ENCODE measurements at places on chromosomes 5 and 9.

DNA sequence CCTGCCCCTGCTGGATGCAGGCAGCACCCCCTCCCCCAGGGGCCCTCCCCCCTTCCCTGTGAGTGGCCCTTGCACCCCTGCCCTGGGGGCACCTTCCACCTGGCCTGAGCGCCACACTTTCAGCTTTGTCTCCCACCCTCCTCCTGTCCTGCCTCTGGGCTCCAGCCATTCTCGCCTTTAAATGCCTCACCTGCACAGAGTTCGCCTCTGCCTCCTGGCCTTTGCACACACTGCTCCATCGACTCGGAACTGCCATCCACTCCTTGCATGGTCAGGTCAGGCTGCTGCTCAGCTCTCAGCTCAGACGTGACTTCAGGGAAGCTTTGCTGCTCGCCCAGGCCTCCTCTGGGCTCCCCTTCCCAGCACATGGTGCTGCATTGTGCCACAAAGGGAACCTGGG is 10.2 kb downstream of the FAM163B start:
- DNase-seq, result no peak

DNA sequence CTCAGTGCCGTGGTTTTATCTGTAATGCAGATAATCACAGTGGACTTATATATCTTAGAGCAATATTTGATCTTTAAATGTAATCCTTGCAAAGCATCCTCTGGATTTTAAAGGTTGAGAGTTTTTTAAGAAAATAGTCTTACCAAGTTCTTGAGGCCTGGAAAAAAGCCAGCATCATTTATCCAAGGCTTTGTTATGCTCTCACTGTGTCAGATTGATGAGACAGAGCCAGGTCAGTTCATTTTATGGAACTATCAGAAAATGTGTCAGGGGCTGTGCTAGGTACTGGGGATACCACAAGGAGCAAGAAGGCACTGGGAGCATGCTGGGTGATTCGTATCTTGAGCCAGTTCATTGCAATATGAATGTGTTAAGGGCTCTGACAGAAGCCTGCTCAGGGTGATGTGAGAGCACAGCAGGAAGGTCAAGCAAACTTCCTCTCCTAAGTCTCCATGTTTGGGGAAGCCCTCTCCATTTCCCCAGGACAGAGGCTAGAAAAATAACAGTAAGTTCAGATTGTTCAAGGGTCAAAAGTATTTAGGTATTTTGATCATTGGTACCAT is 19.7 kb downstream of the C7 start:
- no peak for DNase-seq

DNA sequence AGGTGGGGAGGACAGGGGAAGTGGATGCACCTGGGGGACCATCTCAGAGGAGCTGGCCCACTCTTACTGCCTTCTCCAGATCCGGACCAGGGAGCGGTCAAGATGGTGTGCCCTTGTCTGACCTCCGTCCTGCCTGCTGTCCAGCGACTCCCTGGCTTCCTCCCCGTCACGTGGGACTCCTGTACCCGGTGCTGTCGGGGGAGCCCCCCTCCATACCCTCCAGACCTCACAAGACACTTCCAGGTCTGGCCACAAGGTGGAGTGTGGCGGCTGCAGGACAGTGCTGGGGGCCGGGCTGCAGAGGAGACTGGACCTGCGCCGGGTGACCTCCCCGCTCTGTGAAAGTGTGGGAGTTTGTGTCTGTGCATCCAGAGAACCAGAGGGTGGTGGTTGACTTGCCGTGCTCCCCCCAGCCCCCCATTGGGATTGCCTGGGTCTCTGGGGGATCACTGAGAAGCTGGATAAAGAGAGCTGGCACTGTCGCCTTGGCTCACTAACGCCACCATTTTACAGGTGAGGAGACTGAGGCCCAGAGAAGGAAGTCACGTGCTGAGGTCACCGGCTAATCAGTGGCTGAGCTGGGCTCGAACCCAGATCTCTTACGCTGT is 1.9 kb upstream of the CRB2 start:
- peak; percentile 87 for DNase-seq

GRCh38 chr5:168669156-168669555 is 90.0 kb upstream of the PANK3 start:
- DNase-seq, result no peak

- no peak for DNase-seq
These were observed 857 bp downstream of the FAM169A start for GRCh38 chr5:74865256-74865803.

DNA sequence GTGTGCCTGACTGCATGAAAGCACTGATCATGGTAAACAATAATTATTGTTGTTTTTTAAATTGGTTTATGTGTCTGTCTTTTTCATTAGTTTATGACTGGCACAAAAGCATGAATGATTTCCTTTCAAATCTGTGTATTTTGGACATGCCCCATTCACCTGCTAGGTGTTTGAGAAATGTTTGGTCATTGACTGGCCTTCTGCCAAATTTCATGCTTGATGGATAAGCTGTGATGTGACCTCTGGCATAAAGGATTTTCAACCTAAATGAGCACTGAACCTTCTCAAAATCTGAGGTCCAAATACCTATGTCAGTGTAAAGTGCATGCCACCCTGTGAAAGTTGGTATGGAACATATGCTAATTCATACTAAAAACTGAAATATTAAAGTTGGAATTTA is 204.5 kb downstream of the BRINP1 start:
- no peak for DNase-seq

DNA sequence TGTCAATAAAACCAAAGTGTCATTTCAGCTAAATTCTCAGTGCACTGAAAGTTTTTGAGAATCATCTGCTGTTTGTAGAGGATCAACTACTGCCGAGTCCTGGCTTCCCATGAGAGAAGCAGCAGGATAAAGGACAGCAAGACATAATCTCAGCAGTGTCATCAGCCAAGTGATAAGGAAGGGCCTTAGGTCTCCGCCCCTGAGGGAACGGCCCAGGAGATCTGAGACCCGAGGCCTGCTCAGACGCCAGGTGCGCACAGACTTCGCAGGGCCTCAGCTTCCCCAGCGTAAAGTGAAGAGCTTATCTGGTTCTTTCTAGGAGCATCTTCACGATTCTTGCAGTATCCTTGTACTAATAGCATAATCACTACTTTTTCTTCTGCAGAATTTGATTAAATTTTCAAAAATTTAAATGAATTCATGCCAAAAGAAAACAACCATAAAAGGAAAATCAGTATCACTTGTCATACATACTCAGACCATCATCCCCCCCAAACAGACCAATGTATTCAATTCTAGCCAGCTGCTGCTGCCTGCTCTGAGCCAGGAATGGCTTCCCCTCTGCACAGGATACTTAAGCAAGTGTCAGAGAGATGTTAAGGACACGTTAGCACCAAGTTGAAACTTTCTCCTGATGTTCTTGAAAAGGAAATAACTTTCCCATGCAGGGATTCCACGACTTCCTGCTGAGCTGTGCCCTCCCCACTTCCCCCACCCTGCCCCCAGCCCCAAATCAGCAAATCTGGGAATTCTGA is 2.2 kb downstream of the GFPT2 start:
- no peak for DNase-seq

DNA sequence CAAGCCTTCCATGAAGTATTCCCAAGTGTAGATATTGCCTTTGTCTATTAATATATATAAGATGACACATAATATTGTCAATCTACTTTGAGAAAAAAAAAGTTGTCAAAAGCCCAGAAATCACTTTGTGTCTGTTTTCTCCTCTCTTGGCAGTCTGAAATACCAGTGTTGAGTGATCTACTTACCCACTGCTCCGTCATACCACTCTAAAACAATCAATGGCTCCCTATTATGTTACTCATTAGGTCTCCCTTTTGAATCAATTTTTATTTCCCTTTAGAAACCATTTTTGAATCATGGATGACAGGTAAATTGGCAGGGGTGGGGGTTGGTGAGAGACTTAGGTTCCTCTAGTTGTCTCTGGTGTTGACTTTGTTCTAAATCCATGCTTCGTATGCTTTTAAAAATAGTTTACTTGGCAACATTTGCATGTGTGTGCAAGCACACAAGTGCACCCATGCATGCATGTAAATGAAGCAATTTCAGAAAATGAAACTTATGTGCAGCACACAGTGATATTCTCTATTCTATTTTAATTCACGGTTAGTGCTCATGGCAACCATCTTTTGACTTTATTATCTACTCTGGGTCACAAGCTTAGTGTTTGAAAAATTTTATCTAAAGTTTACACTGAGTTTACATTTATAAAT is 378.9 kb downstream of the RAB3C start:
- DNase-seq, result no peak

DNA sequence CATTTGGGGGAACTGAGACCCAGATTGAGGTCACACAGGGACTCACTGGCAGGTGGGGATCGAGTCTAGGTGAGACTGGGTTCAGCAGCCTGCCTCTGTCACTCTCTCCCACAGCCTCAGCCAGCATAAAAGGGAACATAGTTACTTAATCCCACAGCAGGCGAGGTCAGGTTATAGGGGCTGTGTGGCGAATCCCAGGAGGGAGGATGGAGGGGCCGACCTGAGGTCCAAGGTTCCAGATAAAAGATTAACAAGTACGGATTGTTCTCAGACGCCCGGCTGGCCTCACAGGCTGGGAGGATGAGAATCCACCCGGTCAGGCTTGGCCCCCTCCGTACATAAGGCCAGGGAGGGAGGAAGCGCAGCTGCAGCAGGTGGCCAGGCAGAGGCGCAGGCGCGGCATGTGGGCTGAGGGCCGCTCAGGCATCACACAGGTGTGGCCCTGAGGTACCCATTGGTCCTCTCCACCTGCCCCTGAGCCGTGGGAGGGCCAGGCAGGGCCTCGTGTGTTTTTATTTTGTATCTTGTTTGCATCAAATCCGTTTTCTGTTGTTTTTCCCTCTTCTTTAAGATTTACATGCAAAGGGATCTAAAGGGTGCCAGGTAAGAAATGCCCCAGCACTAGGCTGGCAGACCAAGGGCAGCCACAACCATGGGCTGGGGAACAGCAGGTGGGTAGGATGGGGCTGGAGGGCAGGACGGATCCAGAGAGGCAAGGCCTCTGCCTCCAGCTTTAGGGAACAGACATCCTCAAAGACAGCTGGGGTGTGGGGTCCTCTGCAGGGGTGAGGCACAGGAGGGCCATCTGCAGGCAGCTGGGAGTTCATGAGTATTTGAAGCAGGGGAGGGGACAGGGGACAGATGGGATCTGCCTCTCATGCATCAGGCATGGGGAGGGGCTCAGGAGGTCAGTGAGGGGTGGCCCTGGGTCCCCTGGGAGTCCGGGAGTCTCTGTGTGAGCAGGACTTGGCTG is 3.6 kb downstream of the SUSD3 start:
- DNase-seq, result peak; percentile 80

DNA sequence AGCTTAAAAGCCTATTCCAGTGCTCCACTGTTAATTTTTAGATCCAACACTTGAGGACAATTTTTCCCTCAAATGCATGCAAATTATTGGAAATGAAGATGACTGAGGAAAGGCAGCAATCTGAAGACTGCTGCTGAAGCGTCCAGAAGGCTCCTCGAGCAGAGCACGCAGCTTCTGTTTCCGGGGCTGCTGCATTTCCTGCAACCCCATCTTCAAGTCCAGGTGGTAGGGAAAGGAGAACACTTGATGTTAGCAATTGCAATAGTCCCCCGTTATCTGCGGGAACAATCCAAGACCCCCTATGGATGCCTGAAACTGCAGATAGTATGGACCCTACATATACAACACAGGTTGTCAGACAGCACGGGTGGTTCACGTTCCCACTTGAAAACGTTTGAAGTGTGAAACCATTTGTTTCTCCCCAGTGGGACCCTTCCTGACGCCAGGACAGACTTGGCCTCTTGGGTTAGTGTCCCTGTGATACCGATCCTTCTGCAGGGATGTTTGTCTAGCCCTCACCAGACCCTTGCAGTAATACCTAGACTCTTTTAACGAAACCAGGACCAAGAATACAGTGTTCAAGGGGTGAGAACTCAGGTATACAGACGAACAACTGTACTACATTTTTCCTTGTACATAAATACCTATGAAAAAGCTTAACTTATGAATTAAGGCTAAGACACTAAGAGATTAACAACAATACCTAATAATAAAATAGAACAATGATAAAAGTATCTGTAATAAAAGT is 152.3 kb downstream of the HSD17B3 start:
- no peak for DNase-seq

DNA sequence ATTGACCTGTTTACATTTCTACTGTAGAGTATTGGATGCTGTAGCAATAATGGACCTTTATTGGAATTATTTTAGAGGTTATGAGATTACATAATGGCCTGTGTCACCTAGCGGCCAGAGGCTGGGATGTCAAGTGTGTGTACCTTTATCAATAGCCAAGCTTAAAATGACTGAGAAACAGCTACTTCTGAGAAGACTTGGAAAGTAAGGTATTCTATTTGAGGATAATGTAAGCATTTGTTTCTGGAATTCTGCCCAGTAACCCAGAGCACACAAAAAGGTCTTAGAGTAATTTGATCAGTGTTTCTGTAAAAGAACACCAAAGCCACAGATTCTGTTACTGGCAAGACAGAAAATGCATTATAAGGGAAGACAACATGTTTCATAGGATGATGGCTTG is 116.8 kb downstream of the MACIR start:
- peak; percentile 27 for DNase-seq

- DNase-seq, result no peak
These were observed 222.6 kb downstream of the NPR3 start for GRCh38 chr5:32933692-32934091.

DNA sequence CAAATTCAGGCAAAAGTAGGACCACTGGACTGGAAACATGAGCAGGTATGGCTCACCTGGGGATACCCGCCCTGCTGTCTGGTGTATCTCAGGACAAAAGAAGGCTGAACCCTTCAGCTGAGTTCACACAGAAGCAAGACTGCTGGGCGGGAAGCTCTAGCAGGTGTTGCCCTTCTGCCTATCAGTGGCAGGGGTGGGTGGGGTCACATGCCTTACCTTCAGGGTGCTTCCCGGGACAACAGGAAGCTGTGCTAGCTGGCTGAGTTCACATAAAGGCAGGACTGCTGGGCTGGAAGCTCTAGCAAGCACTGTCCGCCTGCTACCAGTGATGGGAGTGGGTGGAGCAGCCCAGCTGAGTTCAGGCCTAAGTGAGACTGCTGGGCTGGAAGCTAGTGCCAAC is 498.8 kb upstream of the ZNF608 start:
- DNase-seq, result no peak

DNA sequence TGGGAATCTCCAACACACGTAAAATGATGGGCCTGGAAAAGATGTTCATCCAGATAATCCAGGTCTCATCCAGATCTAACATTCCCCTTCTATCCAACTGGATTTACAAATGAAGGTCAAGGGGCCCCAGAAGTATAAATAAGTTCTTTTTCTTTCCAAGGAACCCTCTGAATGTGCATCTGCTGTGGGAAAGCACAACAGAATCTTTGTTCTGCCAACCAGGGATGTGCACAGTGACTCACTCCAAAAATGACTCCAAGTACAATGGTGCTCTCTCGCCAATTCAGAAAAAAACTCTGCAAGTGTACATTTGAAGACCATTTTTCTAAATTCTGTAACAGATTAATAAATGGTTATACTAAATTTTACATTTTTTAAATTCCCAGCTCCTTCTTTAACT is 12.4 kb downstream of the RAPGEF6 start:
- DNase-seq, result no peak

GRCh38 chr5:109931049-109931780 is 241.5 kb downstream of the MAN2A1 start:
- no peak for DNase-seq

DNA sequence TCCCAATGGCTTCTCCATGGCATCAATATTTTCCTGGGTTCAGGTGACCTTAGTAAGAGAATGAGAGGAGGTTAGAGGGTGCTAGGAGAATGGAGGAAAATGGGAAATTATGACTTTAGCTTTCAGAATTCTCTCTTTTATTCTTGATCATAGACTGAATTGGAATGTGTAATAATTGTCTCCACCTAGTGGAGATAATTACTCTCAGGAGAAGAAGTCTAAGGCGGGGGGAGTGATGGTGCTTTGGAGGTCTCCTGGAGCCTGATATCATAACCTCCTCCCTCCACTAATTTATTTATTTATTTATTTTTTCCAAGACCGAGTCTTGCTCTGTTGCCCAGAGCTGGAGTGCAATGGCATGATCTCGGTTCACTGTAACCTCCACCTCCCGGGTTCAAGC is 221.3 kb downstream of the GRIA1 start:
- DNase-seq, result no peak

Measured in stomach (tissue), 19 donors.